ENCODE measurements at places on chromosomes 1 and 21.
A peak's percentile ranks its signal among the peaks of the same experiment; 100 is the strongest.

- peak; percentile 51 for DNase-seq
Observed at GRCh38 chr1:212457740-212458338, 25.1 kb downstream of the NENF start.

GRCh38 chr1:186837806-186838205 is 9.1 kb downstream of the PLA2G4A start:
- no peak for DNase-seq

DNA sequence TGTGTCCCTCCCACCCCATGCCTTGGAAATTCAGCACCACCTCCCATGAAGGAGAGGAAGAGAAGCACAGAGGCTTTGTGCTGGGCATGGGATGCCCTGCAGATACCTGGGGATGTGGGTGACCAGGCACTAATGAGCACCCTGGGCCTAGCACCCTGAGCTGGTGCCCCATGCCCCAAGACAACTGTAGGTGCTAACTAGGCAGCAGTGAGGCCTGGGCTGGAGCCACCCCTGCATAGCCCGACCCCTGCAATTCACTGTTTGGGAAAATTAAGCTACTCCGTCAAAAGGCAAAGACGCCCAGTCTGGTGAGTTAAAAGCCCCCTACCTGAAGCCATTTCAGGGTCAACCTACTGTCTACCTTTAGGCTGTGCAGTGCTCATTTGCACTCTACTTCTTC is 5.4 kb downstream of the KCNA2 start:
- DNase-seq, result no peak

- no peak for DNase-seq
Observed at GRCh38 chr1:21814241-21814918, 2.3 kb downstream of the LDLRAD2 start.

- DNase-seq, result no peak
Observed at GRCh38 chr1:94105957-94106529, 14.9 kb downstream of the ABCA4 start.

DNA sequence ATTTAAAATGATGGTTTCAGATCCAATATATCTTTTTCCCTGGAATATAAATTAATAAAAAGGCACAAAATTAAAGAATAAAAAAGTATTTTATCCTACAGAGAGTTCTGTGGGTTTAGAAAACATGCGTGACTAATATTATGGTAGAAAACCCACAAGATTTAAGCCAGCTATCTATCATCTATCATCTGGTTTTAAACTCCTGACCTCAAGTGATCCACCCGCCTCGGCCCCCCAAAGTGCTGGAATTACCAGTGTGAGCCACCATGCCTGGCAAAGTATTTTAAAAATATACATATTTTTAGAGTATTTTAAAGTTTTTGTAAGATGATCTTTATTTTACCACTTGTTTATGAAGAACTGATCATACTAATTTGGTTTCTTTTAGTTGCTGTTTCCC is 79.5 kb downstream of the NRIP1 start:
- no peak for DNase-seq

DNA sequence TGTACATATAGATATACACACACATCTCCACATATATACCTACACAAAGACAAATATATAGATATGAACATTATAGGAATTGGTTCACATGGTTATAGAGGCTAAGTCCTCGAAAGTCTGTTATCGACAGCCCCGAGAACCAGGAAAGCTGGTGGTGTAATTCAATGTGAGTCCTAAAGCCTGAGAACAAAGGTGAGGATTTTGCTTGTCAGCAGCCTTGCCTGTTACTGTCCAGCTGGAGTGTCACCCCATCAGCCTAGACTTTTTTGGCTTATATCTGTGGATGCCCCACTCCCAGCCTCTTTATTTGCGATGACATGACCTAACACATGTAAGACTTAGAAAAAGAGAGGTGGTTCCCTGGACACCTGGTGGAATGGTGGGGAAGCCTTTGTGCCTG is 97.0 kb downstream of the GIPC2 start:
- no peak for DNase-seq

GRCh38 chr21:42201615-42202161 is 17.3 kb upstream of the ABCG1 start:
- DNase-seq, result no peak

- DNase-seq, result no peak
Observed at GRCh38 chr1:7256526-7256925, 471.3 kb downstream of the CAMTA1 start.

GRCh38 chr1:8424539-8425116 is 106.7 kb downstream of the SLC45A1 start:
- DNase-seq, result no peak

- DNase-seq, result no peak
Observed at GRCh38 chr1:25031966-25032667, 102.0 kb upstream of the RUNX3 start.

- DNase-seq, result no peak
Observed at GRCh38 chr1:94012708-94013366, 103.6 kb upstream of the GCLM start.

DNA sequence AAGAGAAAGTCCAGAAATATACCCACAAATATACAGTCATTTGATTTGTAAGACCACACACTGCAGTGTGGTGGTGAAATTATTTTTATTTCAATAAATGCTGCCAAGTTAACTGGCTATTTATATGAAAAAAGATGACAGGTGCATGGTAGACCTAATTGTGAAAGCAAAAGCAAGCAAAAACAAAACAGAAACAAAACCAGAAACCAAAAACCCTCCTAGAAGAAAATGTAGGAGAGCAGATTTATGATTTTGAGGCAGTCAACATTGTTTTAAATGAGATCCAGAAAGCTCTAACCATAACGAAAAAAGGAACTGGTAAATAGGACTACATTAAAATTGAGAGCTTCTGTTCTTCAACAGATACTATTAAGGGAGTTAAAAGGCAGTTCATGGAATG is 303.6 kb downstream of the PRDM2 start:
- DNase-seq, result no peak

DNA sequence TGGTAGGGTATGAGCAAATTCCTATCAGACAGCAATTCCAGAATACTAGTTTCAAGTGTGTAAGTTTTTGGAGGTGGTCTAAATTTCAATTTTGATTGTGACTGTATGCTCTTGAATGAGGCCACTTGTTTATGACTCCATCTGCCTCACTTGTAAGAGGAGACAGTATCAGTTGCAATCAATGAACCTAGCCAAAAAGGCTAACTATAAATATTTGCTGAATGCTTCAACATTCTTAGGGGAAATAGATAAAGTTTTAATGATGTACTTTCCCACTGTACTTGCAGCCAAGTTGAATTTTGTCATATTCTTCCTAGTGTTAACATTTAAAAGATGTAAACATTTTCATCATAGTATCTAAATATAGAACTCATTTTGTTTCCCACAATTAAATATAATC is 32.1 kb upstream of the RWDD3 start:
- DNase-seq, result no peak

DNA sequence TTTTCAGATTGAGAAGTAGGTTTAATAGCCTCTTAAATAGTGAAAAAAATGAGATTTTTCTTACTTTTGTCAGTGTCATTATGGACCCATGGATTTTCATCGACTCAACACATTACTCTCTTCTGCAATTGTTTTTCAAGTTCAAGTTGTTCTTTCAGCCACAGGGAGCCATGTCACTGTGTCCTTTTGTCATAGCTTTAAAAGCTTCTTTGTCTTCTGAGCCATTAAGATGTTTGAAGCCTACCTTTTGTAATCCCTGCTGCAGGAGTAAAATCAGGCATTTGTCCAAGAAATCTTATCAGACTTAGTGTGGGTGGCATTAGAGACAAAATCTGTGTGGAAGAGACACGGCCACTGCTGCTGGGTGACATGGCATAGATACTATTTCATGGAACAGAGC is 92.8 kb upstream of the ZP4 start:
- no peak for DNase-seq

DNA sequence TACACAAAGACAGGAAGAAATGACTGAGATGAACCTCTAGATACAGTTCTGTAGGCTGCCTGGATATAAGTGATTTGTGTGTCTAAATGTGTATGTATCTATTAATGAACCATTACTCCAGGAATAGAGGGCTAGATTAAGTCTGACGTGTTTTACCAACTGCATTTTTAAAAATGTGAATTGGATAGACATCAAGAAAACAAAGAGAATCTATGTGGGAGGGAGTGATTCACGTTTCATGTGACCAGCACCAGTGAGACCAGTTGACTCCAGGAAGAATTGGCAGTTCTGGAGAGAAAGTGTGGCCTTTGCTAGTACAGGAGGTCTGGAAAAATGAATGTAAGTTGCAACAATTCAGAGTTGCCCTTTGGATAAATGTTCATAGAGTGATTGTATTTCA is 53.4 kb upstream of the RGS21 start:
- no peak for DNase-seq

DNA sequence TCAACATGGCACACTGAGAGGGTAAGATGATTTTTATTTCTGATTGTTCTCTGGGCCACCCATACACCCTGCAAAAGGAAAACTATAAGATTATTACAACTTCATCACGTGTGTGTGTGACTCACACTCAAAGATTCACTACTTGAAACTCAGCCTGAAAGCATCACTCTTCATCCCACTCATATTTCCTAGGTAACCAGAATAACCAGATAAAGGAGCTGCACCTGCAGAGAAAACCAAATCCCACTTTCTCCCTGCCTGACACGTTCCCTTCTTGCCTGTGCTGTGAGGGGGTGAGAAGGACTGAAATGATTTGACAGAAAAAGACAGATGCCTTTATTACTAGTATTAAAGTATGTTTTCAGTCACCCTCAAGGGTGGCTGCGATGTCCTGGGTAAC is 131.6 kb downstream of the TGFBR3 start:
- no peak for DNase-seq

DNA sequence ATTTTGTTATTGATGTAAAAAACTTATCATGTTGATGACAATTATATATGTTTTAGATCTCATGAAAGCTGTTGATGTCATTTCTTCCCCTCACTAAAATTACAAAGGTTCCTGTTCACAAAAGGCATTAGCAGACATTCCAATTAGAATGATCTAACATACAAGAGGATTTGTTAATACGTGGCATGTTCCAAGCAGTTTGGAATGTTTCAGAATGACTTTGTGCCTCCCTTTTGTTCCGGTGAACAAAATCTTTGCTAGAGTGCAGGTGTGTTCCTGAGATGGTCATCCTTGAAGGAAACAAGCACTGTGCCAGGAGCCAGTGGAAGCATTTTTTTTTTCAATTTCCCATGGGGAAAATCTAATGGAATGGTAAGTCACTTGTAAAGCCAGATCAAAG is 108.0 kb upstream of the KCTD3 start:
- DNase-seq, result no peak

- DNase-seq, result no peak
Observed at GRCh38 chr1:228374711-228375577, 31.7 kb downstream of the TRIM11 start.

GRCh38 chr21:44395260-44395659 is 41.8 kb downstream of the TRPM2 start:
- no peak for DNase-seq

GRCh38 chr1:167821969-167822685 is 91.8 kb downstream of the ADCY10 start:
- DNase-seq, result no peak

- no peak for DNase-seq
Observed at GRCh38 chr1:31627301-31627929, 9.9 kb downstream of the HCRTR1 start.

GRCh38 chr21:14353726-14354125 is 29.2 kb downstream of the HSPA13 start:
- DNase-seq, result no peak

GRCh38 chr1:25615563-25616094 is 962 bp upstream of the MAN1C1 start:
- DNase-seq, result no peak

GRCh38 chr1:79422726-79423125 is 416.2 kb upstream of the ADGRL4 start:
- DNase-seq, result no peak

DNA sequence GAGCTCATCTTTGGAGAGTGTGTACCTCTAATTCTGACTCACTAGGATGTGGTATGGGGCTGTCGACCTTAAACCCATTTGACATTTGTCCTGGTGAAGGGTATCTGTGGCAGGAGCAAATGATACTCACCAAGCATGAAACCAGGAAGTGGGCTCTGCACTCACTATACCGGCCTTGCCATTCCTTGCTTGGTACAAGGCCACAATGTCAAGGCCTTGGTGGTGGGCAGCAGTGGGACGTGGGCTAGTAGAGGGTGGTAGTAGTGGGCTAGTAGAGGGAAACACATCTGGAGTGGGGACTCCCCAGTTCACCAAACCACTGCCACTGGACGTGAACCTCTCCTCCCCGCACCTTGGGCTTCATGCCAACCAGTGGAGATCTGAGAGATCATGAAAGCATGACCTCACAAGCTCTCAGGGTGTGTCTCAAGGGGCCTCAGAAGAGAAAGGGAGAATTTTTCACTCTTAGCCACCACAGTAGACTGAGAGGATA is 11.5 kb downstream of the TNFSF4 start:
- DNase-seq, result no peak

DNA sequence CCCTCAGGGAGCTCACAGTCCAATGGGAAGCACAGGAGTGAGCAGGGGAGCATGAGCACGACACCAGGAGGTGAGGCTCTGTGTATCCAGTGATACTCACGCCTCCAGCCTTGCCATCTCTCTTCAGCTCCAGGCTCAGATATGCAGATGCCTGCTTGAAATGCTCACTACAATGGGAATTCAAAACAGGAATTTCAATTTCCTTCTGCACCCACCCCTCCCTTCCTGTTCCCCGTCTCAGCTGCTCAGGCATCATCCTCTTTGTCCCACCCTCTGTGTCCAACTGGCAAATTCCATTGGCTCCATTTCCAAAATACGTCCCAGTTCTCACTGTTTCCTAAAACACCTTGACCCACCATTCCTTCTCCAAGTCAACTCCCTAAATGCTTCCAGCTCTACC is 58.9 kb downstream of the FBXO2 start:
- no peak for DNase-seq

DNA sequence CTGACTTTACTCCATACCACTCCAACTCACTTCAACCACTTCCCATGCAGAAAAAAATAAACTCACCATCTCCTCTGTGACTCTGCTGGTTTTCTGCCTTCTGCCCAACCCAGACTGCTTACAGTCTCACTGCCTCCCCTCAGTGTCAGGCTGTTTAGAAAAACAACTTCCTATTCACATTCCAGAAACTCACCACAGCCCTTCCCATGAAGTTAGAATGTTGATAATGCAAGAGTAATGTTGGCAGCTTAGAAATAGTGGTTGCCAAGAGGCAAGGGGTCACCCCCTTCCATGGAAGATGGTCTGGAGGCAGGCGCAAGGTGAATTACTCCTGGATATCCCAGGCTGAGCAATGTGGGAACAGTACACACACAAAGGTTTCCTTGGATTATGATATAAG is at the start of gene SELP:
TSS of gene SELP (minus strand) at position 119 of the 400 bp plus-strand sequence. CDS start at position 69, 50 bp downstream.
- no peak for DNase-seq
